Mammary epithelial cell (primary cell): ENCODE measurements at places on chromosomes 2 and 18. TPM values are rescaled to one million over a fixed set of nuclear protein-coding genes. Genes with fewer than 3 reads are reported as not detected.

The ABCG8 gene
- not detected for polyA plus RNA-seq

The MC5R gene
- not detected for polyA plus RNA-seq

The CAD gene
- polyA plus RNA-seq: 39.9 TPM

The TDRD15 gene
- not detected for polyA plus RNA-seq

The FAM228A gene
- polyA plus RNA-seq: not detected

GRCh38 chr2:46656640-46657039 lies 177.3 kb downstream of the TMEM247 start:
- DNase-seq: no peak

DNA sequence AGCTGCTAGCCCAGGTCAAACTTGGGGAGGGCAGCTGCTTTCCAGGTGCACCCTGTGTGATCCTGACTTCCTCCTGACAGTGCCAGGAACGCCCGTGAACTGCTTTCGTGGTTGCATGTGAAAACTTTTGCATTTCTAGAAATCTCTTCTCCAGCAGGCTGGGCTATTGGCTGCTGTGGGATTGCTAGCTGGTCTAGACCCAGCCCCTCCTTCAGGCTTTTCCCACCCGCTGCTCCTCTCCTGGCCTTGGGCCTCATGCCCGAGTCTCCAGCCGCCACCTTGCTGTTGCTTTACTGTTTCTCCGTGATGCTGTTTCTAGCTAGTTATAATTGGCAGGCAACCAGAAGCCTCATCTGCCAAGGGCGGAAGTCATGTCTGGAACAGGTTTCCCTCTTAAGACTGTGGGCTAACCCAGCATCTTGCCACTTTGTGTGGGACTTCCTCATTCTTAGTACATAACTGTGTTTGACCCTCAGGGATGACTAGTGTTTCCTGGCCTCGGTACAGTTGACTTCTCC lies 27.0 kb upstream of the MGAT4A start:
- DNase-seq: peak; percentile 87

DNA sequence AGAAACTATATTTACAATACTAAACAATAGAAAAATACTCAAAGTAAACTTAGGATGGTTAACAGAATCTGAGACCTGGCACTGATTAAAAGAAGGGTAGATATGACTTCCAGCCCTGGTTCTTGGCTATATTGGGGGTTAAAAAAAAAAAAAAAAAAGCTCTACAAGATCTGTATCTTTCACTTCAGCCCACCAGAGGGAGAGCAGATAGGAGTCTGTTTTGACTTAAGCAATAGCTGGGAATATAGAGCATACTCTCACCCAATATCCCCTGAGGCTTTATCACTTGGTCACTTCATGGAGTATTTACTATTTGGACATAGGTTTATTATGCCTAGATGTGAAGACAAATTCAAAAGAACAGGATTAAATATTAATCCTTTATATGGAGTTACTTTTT lies 598.9 kb upstream of the LINC00305 start:
- DNase-seq: no peak

- DNase-seq: no peak
Measured at GRCh38 chr18:74574916-74575315, 22.8 kb upstream of the ZNF407 start.

DNA sequence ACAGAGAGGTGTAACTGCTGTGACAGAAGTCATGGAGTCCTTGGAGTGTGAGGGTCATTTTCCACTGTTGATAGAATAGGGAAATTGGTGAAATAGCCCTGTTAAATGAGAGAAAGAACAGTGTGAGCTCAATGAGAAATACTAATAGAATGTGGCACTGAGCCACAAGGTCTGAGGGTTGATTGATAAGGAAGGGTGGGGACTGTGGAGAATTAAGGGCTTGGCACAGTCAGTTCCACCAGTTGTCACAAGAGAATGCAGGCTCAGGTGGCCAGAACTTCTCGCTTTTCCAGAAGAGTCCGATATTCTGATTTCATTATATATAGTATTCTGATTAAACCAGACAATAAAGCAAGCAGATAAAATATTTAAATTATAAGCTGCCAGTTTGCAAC lies 9.1 kb upstream of the IL1RN start:
- DNase-seq: no peak

DNA sequence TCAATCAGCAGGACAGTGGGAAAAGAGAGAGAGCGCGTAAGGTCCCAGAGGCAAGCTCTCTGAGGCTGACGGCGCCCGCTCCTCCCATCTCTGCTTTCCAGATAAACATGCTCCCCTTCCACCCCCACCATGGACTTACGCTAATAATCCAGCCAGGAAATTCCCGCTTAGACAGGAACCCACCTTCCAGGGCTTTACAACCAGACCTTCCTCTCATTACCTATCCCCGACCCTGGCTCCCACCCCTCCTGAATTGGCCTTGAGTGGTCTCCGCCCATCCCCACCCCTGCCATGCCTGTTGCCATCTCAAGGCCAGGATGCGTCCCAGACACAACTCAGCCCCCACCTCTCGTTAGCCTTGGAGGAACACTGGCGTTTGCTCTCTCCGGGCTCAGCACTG lies 131.1 kb downstream of the SMAD2 start:
- DNase-seq: no peak

- no peak for DNase-seq
Measured at GRCh38 chr2:70982971-70983370, 4.5 kb downstream of the ANKRD53 start.

GRCh38 chr2:5609201-5609600 lies 83.0 kb upstream of the SOX11 start:
- DNase-seq: no peak

DNA sequence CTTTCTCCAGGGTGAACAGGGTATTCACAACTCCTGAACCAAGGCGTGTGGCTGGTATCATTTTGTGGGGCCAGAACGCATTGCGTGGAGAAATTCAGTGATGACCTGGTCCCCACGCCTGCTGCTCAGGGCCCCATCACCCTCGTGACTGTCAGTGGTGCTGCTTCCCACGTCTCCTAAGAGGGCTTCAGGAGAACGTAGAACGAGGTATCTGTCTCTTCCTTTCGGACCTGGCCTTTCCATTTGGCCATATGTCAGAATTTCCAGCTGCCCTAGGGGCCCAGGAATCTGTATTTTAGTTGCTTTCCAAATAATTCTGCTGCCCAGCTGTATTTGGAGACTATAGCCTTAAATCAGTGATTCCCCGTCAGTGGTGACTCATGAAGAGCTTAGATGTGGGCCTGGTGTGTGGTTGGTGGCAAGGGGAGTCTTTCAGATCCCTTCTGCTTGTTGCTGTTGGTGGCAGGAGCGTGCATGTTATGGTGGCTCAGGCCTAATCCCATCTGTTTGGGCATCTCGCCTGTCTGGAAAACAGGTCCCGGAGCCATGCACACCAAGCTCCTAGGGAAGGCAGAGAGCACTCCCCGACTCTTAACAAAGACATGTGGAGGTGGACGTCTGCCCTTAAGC lies 56.4 kb downstream of the NPAS2 start:
- no peak for DNase-seq

DNA sequence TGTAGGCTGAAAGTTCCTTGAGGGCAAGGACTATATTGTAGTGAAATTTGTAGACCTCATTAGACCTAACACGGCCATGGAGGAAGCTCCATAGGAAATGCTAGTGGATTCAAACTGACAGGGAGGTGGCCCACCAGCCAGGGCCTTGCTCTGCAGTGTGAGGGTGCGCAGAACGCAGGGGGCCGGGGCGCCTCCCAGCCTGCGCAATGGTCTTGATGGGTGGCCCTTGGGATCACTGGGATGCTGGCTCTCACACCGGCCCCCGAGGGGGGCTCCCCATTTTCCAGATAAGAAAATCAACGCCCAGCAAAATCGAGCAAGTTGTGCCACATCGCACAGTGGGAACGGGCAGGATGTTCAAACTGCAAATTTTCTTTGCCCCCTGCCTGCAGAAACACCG lies 655.4 kb downstream of the GALR1 start:
- no peak for DNase-seq

- DNase-seq: peak; percentile 78
Measured at GRCh38 chr2:229363185-229363814, 92.2 kb upstream of the PID1 start.

DNA sequence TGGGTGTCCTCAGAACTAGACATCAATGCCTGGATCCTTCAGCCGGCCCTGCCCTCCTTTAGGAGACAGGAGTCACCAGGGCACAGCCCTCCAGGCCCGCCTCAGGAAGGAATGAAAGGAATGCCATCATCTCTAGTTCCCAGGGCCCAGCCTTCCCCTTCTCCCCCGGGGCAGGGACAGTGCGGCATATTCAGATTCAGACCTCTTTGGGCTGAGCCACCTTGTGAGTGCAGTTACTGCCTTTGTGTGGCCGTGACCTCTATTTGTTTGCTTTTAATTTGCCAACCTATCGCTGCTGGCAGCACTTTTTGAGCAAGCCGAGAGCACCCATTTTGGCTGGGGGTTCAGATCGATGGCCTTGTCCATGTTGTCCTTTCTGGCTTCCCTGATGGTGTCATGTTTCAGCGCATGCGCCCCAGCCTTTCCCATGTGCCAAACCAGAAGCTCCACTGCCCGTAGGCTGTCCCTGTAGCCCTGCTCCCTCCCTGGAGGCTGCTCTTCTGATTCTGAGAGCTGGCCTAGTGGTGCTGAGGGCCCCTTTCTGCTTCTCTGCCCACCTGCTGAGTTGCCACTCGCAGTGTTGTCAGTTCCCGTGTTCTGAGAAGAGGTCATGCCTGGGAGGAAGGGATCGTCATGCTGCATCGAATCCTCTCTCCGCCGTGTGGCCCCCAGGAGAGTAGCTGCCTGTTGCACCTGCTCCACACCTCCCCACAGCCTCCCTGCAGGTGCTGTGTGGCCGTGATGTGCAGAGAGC lies 10.9 kb downstream of the ANKRD23 start:
- no peak for DNase-seq

- no peak for DNase-seq
Measured at GRCh38 chr2:143435131-143435530, 305.9 kb downstream of the ARHGAP15 start.

GRCh38 chr18:45997700-45998151 lies 30.6 kb upstream of the EPG5 start:
- DNase-seq: no peak

DNA sequence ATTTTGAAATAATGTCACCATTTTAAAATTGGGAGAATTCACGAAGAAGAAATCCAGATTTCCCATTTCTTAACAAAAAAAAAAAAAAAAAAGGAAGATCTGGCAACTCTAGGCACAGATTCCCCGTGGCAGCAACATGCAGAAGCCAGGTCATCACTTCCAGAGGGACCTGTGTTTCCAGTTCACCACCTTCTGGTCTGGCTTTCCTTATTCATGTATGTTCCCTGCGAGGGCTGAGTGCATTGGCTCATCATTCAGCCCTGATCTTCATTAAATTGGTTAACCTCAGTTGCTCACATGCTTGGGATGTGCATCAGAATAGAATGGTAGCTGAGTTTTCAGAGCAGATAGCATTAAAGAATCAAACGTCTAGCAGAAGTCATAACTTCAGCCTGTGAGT lies 25.0 kb upstream of the MAP3K20 start:
- DNase-seq: no peak

DNA sequence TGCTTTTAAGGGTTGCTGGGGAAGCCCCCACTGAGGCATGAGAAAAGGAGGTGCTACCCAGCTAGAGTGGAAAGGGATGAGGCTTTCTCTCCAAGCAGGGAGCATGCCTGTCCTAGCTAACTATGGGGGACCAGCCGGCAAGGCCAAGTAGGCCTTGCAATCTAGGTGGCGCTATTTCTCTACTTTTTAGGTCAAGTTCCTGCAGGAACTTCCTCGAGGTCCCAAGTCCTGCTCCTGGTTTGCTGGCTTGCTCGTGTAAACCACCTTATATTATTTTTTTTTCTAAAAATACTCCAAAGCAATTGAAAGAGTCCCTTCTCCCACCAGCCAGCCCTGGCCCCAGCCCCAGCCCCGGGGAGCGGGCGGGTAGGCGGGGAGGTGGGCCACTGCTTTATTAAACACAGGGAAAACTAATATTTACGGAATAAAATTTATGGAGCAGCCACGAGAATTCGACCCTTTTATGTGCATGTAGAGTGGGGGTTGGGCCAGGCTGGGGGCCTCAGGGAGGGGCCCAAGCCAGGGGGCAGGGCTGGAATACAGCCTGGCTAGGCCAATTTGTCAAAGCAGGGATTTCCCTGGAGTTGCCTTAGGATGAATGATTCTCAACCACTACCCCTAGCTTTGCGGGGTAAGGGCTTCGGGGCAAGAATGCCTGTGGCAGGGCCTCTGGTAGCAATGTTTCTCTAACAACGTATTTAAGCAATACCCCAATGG lies 12.8 kb upstream of the IHH start:
- peak; percentile 41 for DNase-seq

- DNase-seq: no peak
Measured at GRCh38 chr2:225691711-225692110, 292.2 kb downstream of the NYAP2 start.

DNA sequence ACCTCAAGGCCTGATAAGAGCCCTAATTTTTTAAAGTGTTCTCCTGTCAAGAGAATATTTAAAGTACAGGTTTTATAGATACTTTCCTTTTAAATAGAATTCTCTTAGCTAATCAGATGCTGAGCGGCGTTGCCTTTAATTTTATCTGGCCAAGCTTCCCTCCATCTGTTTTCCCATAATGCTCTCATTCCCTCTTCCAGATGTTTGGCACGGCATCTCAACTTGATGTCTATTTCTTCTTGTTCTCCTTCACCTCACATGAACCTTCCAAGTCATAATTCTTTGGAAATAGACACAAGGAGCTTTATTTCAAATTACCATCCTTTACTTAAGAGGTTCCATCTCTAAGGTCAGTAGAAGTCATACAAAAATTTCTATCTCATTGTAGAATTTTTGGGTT lies 76.1 kb upstream of the CPO start:
- DNase-seq: no peak

- DNase-seq: peak; percentile 88
Measured at GRCh38 chr18:24995056-24995455, 356.9 kb downstream of the ZNF521 start.

DNA sequence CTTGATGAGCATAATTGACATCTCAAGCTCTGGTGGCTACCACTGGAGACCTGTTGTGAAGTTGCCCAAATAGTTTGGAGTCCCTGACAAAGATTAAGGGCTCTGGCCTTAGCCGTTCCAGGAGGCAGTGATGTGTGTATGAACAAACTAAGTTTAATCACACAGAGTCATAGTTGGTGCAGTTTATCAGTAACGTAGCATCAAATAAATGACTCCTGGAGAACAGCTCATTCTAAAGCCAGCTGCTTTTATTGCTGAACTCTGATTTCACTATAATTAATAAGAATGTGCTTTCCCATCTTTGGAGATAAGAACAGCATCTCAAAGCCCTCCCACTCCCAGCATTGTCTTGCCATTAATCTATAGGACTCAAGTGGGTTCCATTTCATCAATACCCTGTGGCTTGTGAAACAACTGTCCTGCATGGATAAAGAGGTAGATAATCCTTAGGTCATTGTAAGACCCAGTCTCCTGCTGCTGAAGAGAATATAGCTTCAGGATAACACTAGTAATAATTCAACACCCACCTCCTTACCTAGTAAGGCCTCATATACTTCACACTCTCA lies 211.4 kb upstream of the THUMPD2 start:
- DNase-seq: no peak
